IPS-NIHi11 (cell line): ENCODE measurements at places on chromosomes 3 and 15.

DNA sequence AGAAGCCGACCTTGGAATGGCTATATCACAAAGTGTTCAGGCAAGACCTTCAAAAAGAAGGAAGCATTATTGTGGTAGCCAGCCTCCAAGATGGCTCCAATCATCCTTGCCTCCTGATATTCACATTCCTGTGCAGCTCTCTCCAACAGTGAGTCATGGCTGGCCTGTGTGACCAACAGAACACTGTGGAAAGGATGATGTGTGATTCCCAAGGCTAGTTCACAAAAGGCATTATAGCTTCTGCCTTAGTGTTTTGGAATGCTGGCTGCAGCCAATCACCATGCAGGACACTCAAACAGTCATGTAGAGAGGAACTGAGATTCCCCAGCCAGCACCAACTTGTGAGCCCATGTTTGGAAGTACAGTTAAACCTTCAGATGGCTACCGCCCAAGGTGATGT, 102.6 kb downstream of the EFL1 start:
- DNase-seq = no peak

GRCh38 chr3:103393395-103394186, 958.8 kb downstream of the ZPLD1 start:
- DNase-seq = no peak

DNA sequence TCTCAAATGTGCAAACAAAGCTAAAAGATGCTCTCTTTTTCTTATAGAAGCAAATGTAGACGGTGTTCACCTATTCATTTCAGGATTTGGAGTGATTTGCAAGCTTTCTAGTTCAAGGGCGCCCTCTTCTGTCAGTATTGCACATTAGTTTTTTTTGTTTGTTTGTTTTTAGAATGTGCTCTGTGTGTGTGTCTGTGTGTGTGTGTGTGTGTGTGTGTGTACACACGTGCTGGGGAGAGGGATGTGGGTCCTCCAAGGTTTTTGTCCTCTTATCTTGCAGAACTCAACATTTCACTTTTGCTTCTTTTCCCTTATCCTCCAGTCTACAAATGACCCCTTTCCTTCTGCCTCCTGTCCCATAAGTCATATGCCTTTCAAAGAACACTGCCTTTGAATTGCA, 23.5 kb downstream of the DNAH1 start:
- DNase-seq = peak; percentile 56

DNA sequence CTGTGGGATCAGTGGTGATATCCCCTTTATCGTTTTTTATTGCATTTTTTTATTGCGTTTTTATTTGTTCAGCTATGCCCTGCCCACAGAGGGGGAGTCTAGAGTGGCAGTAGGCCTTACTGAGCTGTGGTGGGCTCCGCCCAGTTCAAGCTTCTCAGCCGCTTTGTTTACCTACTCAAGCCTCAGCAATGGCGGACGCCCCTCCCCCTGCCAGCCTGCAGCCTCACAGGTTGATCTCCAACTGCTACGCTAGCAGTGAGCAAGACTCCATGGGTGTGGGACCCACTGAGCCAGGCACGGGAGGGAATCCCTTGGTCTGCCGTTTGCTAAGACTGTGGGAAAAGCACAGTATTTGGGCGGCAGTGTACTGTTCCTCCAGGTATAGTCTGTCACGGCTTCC, 500.6 kb upstream of the MCTP2 start:
- no peak for DNase-seq

DNA sequence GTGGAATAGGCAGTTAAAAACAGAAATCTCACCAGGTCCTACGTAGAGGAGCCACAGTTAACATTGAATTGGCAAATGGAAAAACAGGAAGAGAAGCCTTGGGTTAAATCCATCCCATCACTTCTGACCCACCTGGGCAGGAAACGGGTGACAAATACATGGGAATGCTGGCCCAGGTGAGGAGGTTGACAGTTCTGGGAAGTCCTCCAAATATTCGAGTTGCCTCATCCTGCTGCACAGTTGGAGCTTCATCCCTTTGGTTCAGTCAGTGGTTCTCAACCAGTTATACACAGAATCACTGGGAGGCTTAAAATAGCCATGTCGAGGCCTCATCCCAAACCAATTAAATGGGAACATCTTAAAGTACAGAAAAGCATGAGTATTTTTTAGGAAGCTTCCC, 5.3 kb downstream of the MYZAP start:
- no peak for DNase-seq

DNA sequence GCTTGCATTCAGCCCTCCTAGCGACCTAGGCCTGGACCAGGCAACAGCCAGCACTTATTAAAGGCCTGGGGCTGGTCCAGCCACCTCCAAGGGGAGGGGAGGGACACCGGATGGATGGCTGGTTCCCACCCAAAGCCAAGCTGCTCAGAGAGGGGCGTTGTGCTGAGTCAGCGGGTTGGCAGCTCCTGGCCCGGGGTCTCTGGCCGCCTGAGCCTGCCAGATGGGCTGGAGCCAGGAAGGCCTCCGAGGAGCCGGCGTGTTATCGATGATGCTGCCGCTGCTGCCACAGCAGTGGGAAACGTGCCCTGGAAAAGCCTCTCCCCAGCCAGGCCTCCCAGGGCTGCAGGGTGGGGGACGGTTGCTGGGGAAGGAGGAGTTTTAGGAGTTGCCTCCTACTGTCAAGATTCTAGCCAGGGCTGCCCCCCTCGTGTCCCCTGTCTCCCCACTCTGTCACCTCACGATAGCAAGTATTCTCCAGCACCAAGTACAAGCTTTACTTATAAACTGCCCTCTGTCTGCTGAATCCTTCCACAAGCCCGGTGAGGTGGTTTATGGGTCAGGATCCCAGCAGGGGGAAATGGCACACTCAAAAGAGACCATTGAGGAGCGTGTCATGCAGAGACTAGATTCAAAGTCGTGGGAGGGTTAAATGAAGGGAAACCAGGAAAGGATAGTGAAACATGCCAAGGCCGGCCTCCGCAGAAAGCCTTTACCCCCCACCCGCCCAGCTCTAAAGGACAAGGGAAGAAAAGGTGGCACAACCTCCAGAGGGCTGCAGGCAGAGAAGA, 43.2 kb upstream of the TSEN2 start:
- no peak for DNase-seq

DNA sequence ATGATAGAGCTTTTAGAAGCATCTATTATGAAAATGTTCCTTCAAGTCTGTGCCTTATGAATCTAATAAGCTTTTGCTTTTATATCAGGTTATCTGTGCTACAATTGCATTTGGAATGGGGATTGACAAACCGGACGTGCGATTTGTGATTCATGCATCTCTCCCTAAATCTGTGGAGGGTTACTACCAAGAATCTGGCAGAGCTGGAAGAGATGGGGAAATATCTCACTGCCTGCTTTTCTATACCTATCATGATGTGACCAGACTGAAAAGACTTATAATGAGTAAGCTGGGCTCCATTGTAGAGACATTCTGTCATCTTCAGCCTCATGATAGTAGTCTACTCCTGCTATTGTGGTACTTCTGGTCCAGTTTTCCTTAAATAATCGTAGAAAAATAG, 73.4 kb downstream of the BLM start:
- no peak for DNase-seq

- DNase-seq = peak; percentile 55
Measured at GRCh38 chr3:124034016-124034843, 42.3 kb upstream of the ROPN1 start.

GRCh38 chr15:57607570-57608000, 15.9 kb downstream of the MYZAP start:
- DNase-seq = no peak

GRCh38 chr3:68060191-68060590, 405.8 kb upstream of the SUCLG2 start:
- DNase-seq = no peak

GRCh38 chr3:22735373-22735772, 467.8 kb upstream of the UBE2E2 start:
- DNase-seq = no peak

GRCh38 chr3:185630182-185630622, 44.1 kb downstream of the SENP2 start:
- no peak for DNase-seq

DNA sequence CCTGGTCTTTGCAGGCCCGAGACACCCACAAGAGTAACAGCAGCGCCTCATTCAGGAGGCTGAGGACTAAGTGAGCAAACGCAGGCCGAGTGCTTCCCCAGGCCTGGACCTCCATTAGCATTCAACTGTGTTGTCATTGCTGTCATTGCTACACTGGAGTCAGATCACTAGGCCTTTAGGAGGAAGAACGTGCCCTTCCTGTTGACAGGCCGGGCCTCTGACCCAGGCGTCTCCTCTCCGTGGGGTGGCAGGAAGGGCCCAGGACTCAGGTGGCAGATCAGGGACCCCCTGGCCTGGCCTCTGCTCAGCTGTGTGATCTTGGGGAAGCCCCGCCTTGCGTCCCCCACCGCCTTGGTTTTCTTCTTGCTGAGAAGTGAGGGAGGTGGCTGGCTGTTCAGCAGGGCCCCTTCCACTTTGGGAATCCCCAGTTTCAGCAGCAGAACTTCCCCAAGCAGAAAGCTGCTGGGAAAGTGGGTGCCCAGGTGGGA, 19.1 kb downstream of the ZDHHC19 start:
- no peak for DNase-seq

GRCh38 chr15:77496715-77497109, 76.0 kb downstream of the HMG20A start:
- peak; percentile 84 for DNase-seq

GRCh38 chr3:117217355-117217754, 507.8 kb downstream of the TUSC7 start:
- DNase-seq = no peak

DNA sequence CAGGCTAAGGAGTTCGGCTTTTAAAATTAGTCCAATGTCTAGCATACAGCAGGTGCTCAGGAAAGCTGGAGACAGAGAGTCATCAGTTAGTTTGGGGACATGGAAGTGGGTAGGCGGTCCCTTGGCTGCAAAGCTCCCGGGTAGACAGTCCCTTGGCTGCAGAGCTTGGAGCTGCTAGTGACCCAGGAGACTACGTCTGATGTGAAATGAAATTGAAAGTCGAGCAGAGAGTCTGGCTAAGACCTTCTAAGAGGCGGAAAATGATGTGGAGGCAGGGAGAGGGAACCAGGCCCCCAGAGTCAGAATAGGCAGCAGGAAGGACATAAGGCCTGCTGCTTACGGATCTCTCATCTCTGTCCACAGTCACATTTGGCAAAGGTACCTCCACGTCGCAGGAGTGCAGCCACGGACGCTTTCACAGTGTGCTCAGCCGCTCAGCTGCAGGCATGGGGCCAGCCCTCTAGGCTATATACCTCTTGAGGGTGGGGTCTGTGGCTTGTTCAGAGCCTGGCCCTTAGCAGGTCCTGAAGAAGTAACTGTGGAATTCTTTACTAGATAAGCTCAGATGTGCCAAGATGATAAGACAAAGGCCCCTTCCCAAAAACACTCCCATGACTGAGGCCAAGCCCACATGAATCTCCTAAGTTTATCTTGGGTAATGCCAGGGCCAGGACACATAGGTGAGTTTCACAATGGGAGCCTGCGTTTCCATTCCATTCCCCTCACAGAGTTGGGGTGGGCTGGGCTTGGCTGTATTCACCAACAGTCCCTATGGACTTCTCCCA, 131.7 kb downstream of the XXYLT1 start:
- DNase-seq = no peak

- no peak for DNase-seq
Measured at GRCh38 chr15:76360416-76360815, 23.8 kb downstream of the ISL2 start.

DNA sequence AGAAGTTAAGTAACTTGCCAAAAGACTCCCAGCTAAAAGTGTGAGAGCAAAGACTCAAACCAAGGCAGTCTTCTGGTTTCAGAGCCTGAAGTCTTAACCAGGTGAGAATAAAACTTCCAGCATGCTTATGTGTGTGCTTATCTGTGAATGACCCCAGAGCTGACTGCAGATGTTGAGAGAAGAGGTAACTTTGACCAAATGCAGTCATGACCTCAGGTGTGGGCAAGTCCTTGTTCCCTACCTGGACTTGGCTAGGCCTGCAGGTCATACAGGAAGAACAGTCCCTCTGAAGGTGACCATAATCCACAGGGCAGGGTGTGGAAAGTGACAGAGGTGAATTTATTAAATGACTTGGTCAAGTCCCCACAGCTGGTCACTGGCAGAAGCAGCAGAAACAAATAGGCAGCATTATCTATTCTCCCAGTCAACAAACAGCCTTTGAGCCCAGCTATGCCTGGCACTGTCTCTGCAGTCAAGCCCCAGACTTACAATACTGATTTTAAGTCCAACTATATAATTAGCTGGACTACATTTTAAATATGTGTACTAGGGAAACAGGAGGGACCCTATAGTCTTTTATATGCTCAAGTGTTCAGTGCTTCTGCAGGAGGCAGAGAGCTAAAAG, 3.0 kb upstream of the CPEB1 start:
- no peak for DNase-seq

- DNase-seq = no peak
Measured at GRCh38 chr3:122996038-122996580, 31.5 kb downstream of the SEMA5B start.

DNA sequence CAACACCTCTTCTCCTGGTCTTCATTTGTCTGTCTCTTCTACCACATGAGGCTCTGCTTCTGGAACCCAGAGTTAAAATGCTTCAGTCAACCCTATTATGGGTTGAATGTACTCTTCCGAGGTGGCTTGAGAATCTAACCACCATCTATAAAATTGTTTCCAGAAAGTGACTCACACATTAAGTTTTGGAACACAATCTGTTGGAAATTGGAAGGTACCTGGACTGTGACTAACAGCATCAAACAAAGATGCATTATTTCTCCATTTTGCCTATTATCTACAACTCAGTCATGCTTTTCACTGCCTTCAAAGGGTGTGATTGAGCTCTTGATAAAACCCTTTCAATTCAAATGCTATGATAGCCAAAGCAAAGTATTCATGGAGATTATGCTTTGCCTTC, 499.0 kb upstream of the SEMA6D start:
- no peak for DNase-seq

GRCh38 chr3:5071061-5071460, 51.0 kb upstream of the ARL8B start:
- DNase-seq = no peak

DNA sequence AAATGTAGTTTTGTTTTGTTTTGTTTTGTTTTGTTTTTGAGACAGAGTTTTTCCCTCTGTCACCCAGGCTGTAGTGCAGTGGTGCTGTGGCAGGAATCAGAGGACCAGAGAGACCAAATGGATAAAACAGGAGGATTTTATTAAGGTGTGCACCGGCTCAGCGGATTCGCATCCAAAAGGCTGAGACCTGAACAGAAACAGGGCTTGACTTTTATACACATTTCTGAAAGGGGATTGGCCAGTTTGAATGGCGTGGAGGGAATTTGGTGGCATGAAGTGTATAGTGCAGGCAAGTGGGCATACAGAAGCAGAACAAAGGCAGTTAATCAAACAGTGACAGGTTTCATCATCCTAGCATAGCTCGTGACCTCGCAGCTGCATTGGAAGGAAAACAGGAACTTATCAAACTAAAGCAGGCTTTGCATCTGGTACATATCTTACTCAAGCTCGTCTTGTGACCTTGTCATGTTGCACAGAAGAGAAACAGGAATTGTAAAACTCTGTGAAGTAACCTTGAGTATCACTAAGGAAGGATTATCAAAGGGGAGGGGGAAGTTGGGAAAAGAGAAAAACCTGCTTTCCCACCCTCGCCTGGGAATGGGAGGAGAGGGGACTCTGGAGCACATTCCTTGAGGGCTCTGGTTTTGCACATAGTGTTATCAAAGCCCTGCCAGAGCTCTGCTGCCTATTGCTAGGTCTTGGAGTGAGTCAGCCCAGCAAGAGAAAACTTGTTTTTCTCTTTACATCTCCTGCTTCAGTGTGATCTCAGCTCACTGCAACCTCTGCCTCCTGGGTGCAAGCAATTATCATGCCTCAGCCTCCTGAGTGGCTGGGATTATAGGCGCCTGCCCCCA, 38.5 kb downstream of the C3orf62 start:
- DNase-seq = no peak

- DNase-seq = no peak
Measured at GRCh38 chr3:43755516-43756200, 64.9 kb downstream of the ABHD5 start.

- no peak for DNase-seq
Measured at GRCh38 chr3:48042071-48042760, 26.0 kb upstream of the MAP4 start.
